ENCODE measurements at places on chromosomes 7 and 10. TPM values are rescaled to one million over a fixed set of nuclear protein-coding genes. Genes with fewer than 3 reads are reported as not detected.

Gene CHAT
- 0.63 TPM for total RNA-seq

Gene POU6F2
- 7.5 TPM for total RNA-seq

Gene BTBD16
- total RNA-seq: not detected

Gene ADCYAP1R1
- 65.4 TPM for total RNA-seq

Gene LIPM
- total RNA-seq: not detected

Gene MNX1
- total RNA-seq: not detected

Gene PTF1A
- total RNA-seq: not detected

Gene MRC1
- 0.63 TPM for total RNA-seq

Gene RASA4
- 77.0 TPM for total RNA-seq

Gene OR6B1
- total RNA-seq: not detected

Gene PTPRN2
- total RNA-seq: 123 TPM

Gene WIPF3
- 10.6 TPM for total RNA-seq

Gene INA
- total RNA-seq: 199 TPM

Gene TSPAN13
- total RNA-seq: 63.9 TPM

Gene ZRANB1
- 69.5 TPM for total RNA-seq

Gene ADAM12
- total RNA-seq: 3.4 TPM

Gene FAM204A
- total RNA-seq: 52.3 TPM

Gene ERLIN1
- 14.4 TPM for total RNA-seq

Gene LIPN
- total RNA-seq: not detected

Gene TSC22D4
- 6.6 TPM for total RNA-seq

Gene MALSU1
- total RNA-seq: 38.2 TPM

Gene EGFR
- total RNA-seq: 19.7 TPM

Gene MBLAC1
- total RNA-seq: 8.1 TPM

Gene ANLN
- 23.5 TPM for total RNA-seq

Gene SPDYE2B
- not detected for total RNA-seq

Measured in parietal lobe (tissue), 2 donors.